NCI-H69 (cell line): ENCODE measurements at places on chromosomes 4 and X.

- DNase-seq = peak; percentile 61
These were observed 88.2 kb upstream of the USP9X start for GRCh38 chrX:40996886-40997530.

- no peak for DNase-seq
These were observed 689 bp upstream of the NHSL2 start for GRCh38 chrX:71909956-71910355.

GRCh38 chr4:140308366-140309123, 64.9 kb upstream of the SCOC start:
- no peak for DNase-seq

GRCh38 chr4:23884261-23884660, 5.6 kb downstream of the PPARGC1A start:
- DNase-seq = no peak

DNA sequence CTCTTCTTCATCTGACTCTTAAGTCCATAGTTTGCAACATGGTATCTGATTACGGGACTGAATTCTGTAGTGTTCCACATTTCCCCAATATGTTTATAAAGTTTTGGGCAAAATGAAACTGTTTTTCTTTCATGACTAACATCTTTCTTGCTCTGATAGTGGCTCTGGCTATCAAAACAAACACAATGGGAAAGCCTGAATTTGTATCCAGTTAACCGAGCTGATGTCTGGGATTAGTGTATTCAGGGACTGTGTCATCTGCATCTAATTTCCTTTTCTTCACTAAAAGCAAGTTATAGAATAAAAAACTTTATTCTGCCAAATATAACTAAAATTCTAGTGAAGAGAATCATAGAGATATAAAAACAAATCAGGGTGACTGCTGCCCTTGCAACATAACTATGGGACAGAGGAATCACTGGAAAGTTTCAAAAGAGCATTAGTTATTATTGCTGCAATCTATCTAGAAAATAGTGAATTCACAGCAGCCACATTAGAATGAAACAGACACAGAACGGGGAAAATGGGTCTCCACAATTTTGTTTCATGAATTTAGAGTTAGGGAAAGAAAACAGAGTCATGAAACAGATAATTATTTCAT, 61.3 kb downstream of the ANTXR2 start:
- DNase-seq = no peak

DNA sequence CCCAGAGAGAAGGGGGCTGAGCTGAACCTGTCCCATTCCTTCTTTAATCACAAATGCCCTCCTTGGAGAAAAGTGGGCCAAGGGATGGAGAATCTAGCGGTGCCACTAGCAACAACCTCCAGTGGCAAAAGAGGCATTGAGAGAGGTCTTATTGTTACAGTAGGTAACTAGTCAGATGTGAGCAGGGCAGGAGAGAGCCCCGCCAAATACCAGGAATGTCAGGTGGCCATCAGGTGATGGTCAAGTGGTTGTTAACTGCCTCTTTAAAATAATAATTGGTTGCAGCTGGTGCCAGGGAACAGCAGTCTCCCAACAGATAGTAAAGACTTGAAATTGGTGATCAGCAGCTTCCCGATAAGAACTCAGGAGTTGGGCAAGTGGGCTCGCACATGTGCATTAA, 116.1 kb downstream of the EVC2 start:
- no peak for DNase-seq

- no peak for DNase-seq
These were observed 184.9 kb upstream of the WDFY3 start for GRCh38 chr4:85151371-85151770.

DNA sequence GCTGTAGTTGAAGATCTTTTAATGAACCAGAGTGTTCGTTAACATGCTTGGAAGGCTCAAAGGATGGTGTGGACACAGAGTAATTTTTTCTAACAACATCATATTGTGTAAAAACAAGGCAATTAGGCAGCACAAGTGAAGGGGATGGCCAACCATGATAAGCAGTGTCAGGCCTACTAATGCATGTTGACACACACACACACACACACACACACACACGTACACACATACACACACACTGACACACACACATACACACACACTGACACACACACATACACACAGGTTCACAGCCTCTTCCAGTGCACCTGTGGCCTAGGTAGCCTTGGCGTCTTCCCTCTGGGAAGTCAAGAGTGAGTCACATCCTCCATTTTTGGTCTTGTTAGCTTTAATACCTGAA, at the start of gene SUPT20HL1:
Gene SUPT20HL1, plus strand, starts transcription at position 368 of the 400 bp plus-strand sequence. CDS start 2,122 bp downstream, outside the sequence.
- DNase-seq = no peak

DNA sequence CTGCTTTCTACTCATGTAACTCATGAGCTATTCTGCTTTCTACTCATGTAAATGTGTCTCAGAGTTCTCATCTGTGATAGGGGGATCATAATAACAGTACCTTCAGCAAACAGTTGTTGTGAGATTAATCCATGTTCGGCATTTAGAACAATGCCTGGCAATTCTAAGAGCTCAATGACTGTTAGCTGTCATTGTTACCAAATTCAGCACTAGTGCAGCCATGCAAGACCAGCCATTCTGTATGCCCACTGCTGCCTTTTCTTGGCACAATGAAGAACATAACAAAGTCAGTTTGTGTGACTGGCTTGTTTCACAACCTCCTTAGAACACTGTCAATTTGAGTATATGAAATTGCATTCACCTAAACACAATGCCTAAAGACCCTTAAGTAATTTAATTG, 163.2 kb downstream of the ANK2 start:
- peak; percentile 17 for DNase-seq

- peak; percentile 43 for DNase-seq
These were observed 1068.8 kb downstream of the ARAP2 start for GRCh38 chr4:35175487-35175886.

- peak; percentile 27 for DNase-seq
These were observed 12.0 kb upstream of the DCHS2 start for GRCh38 chr4:154503598-154503997.

- DNase-seq = no peak
These were observed 25.3 kb upstream of the CYBB start for GRCh38 chrX:37754516-37754915.

- peak; percentile 19 for DNase-seq
These were observed 9.0 kb upstream of the SLC26A1 start for GRCh38 chr4:1002131-1002630.

GRCh38 chr4:147388018-147388417, 92.9 kb upstream of the EDNRA start:
- DNase-seq = no peak

- DNase-seq = peak; percentile 75
These were observed 127.1 kb downstream of the FBXO8 start for GRCh38 chr4:174156239-174156826.

- no peak for DNase-seq
These were observed 108.4 kb upstream of the AFAP1 start for GRCh38 chr4:8047837-8048678.

DNA sequence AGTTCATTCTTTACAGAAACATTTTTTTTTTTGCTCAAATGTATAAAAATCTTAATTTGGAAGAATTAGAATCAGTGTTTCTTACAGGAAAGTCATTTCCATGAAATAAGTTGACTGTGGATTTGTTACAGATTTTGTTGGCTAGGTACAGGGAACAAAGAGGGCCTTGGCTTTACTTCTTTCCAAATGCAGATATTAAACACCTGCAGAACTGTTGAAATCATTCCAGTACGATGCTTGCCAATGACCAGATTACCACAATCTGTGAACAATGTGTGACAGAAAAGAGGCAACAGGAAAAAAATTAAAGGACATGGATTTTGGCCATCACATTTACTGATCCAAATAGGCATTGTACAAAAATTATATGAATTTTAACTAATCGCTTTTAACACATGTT, 70.8 kb downstream of the ANXA10 start:
- no peak for DNase-seq

DNA sequence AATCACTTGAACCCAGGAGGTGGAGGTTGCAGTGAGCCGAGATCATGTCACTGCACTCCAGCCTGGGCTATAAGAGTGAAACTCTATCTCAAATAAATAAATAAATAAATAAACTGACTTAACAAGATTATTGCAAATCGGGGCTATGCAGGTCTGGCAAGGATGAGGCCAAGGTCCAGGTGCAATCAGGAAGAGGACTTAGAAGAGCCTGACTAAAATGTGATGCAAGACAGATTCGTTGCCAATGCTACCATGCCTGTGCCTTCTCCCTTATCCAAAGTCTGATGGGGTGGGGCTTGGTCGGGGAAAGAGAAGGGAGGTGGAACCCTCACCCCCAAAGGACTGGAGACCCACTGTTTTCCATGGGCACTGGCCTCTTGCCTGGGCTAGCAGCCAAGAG, 14.7 kb downstream of the ZCCHC13 start:
- no peak for DNase-seq

DNA sequence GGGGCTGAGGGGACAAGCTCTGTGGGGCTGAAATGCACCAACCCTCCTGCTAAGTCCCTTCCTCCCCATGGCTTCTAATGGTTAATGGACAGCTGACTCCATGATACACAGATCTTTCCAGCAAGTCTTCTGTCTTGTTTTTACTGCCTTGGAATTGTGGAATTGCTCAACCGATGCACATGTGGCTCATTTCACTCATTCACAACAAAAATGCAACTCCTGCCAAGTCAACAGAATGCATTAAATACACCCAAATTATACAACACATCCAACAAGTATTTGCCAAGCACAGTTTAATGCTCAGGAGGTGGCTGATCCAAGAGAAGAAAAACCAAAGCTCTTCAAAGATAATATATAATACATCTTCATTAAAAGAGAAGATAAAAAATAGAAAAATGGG, 61.9 kb upstream of the PAGE4 start:
- no peak for DNase-seq

DNA sequence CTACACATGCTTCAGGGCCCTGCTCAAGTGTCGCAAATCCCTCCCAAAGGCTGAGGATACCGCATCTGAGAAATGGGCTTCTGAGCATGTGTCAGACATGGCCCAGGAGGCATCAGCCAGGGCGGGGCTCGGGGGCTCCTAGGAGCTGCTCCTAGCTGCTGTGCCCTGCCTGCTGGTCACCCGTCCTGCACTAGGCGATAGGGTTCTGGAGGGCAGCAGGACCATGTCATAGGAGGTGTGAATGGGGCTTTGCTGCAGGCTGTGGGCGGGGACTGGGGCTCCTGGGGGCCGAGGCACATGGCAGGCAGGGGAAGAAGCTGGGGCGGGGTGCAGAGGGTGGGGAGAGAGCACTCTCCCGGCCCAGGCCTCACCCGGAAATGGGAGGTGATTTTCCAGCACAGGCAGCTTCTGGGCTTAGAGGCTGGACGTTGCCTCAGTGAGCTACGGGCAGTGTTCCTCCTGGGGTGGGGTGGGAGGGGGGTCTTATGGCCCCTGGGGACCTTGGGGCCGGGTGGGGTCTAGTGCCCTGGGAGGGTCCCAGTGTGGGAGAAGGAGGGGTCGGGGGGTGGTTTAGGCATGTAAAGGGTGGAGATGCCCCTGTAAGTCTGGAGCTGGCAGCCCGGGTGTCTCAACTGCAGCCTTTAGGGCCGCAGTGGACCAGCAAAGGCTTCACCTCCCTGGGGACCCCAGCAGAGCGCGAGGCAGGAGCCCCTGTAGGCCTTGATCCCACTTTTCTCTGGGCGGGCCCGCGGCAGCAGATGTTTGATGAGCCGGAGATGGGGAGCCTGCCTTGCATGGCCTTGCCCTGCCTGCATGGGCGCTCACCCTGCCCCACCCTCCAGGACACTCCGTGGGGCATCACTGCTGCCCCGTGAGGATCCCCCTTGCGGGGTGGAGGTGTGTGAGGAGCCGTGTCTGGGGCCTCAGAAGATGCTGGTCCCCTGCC, 98.6 kb upstream of the LRPAP1 start:
- DNase-seq = no peak

DNA sequence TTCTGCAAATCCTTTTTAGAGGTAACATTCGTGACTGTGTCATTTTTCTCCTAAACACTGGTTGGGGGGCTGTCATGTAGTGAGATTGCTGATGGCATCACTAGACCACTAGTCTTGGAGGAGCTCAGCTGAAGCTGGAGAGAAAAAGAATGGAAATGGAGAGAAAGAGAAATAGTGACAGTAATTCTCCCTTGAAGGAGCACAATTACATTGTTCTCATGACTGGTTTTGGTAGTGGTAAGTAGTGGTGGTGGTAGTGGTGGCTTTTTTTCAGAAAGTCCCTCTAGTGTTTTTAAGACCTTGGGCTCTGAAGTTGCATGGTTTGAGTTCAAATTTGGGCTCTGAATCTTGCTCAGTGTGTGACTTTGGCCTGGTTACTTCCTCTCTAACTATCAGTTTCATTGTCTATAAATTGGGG, 99.8 kb downstream of the LARP7 start:
- no peak for DNase-seq

DNA sequence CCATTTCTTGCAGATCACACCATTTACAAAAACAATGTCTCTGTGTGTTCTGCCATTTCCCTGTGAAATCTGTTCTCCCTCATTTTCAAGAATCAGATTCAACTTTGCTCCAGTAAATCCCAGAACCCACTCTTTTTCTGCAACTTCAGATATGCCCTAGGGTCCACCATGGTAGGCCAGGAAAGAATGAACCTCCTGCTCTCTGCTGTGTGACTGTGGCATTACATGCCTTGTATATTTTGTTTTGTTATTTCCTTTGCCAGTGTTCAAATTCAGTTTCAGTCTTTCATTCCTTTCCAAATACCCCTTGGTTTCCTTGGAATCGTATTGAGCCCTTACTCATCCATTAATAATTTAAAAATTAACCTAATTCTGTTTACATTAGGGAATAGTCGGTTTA, 290.2 kb upstream of the VCX start:
- peak; percentile 5 for DNase-seq

- DNase-seq = peak; percentile 48
These were observed 79.4 kb downstream of the FAM53A start for GRCh38 chr4:1604706-1605205.

DNA sequence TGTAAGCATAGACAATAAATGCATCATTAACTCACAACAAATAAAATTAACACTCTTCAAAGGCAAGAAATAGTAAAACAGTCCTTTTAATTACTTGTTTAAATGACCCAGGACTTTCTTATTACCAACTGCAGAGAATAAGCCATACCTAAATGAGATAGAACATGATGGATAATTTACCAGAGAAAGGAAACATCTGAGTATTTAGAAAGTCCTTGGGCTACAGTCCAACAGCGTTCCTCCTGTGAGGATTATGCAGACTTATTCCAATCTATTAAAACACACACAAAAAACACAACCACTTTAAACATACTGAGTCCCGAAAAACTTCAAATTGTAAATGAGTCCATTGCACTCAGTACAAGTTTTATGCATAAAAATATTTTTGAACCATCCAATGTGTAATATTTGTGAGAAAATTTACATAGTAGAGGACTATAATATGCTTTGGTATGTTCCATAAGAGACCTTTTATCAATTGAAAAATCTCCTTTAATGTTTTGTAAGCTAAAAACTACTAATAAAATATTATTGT, 129.2 kb downstream of the NR3C2 start:
- DNase-seq = peak; percentile 26
